GM19239 (cell line): ENCODE measurements at places on chromosomes 12 and 14.

- DNase-seq = no peak
Observed at GRCh38 chr12:110345963-110346362, 57.5 kb downstream of the ANAPC7 start.

GRCh38 chr14:68983191-68983590, 4.1 kb upstream of the ACTN1 start:
- DNase-seq = no peak

- no peak for DNase-seq
Observed at GRCh38 chr12:111204788-111205241, 164.1 kb downstream of the PHETA1 start.

DNA sequence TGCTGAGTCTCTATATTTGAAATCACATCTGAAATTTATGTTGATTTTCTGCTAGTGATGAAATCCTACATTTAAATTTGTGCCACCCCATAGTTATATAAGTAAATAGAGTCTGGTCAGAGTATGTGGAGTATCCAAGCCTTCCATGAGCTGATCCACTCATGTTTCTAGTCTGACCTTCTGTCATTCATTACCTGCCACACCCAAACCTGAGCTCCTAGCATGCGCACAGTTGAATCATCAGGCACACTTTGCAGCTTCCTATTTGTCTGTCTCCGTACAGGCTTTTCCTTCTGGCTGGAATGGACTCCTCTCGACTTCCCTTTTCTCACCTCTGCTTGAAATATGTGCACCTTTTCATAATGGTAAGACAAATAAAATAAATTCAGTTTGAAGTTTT, 45.3 kb upstream of the LRIG3 start:
- DNase-seq = no peak

- DNase-seq = no peak
Observed at GRCh38 chr14:22551605-22551997, 37.4 kb downstream of the DAD1 start.

DNA sequence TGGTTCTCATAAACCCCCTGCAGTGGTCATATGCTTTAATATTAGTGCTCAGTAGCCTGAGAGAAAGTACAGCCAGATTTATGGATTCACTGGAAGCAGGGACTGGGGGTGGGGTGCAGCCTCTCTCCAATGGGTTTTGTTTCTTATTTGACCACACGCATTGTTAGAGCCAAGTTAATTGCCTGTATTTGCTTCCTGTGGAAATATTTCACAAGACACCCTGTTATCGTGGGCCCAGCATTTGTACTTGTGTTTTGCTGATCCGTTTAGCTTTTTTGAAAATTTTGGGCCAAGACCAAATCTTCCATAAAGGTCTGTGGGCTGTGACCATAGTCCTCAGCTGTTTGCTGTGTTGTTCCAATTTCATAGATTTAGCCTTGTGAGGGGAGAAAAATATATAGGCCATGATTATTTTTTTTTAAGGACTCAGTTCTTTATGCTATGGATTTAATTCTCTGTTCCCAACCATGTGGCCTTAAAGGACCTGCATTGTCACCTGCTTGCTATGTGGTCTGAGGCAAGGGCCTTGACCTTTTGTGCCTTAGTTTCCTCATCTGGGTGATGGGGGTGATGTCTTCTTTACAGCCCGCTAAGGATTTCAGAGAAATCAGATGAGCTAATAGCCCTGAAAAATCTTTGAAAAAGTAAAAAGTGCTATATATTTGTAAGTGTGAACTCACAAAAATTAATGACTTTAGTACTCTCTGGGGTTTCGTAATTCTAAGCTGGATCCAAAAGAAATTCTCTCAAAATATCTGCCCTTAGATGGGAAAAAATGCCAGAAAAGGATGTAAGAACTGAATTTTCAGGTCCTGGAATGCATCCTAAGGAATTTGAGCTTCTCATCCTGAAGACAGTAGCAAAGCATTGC, 370.2 kb downstream of the DPF3 start:
- no peak for DNase-seq

- DNase-seq = no peak
Observed at GRCh38 chr12:124677552-124678356, 110.3 kb upstream of the NCOR2 start.

- no peak for DNase-seq
Observed at GRCh38 chr12:92335831-92336230, 190.2 kb upstream of the BTG1 start.

DNA sequence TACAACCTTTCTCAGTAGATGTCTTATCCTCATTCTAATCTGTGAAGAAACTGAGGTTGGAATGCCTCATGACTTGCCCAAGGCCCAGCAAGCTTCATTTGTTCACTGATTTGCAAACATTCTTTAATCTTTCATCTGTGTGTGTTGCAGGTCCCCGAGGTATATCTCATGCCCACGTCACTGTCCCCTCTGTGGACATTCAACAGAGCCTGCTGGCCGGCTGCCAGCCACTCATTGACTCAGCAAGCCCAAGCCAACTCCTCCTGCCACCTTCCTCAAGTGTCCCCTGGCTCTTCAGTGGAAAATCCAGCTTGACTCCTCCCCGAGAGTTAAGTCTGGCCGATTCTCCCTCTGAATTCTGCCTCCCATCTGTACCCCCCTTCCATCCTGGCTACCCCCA, 1.9 kb upstream of the DCAF4 start:
- no peak for DNase-seq

GRCh38 chr14:72901361-72901760, 7.5 kb upstream of the DPF3 start:
- DNase-seq = no peak

GRCh38 chr12:65825507-65826352, 1.4 kb downstream of the HMGA2 start:
- no peak for DNase-seq

DNA sequence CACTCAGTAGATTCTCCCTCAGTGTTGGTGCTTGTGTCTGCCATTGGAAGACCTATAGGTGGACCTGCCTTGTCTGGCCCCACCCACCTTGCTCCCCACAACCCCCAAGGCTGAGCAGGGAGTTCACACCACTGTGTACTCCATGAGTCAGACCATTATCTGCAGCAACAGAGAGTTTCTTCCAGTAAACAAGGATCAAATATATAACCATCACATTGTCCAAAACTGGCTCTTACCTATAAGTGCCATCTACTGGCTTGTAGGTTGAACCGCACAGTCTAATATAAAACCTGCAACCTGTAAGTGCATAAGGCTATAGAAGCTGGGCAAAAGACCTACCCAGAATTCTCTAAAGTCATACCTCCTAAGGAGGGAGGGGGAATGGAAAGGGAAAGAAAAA, 7.9 kb downstream of the TAS2R13 start:
- DNase-seq = no peak

DNA sequence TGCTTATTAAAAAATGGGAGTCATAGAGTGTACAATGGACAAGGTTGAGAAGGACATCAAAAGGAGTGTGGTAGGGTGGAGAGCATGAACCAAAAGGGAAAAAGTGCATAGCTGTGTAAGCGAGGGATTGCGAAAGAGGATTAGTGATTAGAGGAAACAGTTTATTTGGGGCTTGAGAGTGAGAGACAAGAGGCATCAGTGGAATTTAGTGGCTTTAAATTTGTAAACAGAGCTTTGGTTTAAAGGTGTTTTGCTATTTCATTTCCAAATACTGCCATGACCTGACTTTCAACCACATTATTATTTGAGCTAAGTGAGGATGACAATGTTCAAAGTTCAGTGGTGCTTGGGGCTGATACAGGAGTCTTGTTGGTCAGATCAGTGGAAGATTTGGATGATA, 53.4 kb downstream of the SLC16A7 start:
- no peak for DNase-seq

DNA sequence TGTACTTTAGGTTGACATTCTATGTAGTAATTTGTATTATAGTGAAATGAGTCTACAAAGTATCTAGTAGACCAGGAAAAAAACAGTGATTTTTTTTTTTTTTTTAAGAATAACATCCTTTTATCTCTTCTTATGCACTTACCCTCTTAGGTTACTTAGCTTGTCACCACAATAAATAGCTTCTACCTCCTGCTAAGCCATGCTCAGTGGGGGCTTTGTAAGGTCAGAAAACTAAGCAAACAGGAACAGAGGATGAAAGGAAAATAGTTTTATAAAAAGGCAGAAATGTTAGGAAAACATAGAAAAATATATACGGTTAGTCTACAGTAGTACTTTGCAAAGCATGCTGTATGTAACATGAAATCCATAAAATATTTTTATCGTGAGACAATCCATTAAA, 385.3 kb upstream of the ATXN7L3B start:
- no peak for DNase-seq

DNA sequence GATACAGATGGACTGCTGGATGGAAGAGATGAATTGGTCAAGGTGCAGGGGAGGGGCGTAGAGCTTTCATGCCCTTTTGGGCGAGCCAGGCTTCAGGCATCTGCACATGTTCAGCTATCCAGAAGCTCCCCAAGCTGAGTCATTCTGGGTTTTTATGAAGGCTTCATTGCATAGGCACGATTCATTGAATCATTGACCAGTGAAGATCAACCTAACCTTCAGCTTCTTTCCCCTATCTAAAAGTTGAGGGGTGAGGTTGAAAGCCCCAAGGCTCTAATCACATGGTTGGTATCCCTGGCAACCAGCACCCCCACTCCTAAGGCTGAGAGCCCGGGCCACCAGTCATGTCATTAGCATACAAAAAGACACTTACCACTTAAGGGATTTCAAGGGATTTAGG, 36.3 kb downstream of the RPS29 start:
- DNase-seq = no peak

DNA sequence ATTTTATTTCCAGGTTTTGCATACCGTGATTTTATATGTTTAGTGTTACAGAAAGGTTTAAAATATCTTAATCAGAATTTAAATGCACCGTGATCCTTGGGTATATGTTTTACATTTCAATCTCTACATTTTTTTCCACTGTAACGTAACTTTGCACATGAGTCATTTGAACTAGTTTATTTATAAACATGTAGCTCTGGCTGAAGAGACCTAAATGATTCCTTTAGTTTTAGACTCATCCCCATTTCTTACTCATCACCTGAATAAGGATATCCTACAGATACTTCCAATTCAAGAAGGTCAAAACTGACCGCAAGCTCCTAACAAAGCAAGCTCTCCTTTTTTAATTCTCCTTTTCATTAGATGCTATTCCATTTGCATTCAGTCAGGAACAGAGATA, 42.7 kb upstream of the SLC6A15 start:
- DNase-seq = no peak
